ENCODE measurements at places on chromosomes 11 and 22.

GRCh38 chr22:45033136-45033535 lies 23.3 kb upstream of the PHF21B start:
- DNase-seq: no peak

DNA sequence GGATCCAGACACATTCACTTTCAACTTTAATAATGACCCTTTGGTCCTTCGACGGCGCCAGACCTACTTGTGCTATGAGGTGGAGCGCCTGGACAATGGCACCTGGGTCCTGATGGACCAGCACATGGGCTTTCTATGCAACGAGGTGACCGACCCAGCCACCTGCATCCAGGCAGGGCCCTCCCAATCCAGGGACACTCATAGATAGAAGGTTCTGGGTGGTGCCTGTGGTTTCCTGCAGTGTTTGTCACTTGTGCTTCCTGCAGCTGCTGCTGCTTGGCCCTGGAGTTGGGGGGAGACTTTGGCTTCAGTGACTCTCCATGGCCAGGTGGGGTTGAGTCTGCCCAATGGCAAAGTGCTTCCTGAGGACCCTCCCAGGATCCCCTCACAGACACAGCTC lies 7.3 kb downstream of the APOBEC3B start:
- no peak for DNase-seq

DNA sequence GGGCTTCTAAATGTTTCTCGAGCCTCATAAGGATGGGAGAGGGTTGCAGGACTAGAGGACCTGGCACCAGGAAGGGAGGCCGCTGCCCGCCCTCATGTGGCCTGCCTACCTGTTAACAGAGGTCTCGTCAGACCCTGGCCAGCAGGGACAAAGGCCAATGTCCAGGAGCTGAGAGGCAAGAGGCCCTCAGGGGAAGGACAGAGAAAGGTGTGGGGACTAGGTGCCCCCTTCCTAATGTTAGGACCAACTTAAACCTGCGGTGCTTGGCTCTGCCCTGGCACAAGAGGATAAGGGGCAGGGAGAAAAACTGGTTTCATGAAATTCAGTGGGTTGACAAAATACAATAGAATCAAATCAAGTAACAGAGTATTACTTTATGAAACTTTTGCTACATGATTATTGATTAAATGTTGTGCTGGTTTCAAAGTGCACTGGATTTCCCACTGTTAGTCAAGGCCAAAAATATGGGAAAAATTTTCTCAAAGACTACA lies 20.0 kb upstream of the SYT12 start:
- DNase-seq: no peak

DNA sequence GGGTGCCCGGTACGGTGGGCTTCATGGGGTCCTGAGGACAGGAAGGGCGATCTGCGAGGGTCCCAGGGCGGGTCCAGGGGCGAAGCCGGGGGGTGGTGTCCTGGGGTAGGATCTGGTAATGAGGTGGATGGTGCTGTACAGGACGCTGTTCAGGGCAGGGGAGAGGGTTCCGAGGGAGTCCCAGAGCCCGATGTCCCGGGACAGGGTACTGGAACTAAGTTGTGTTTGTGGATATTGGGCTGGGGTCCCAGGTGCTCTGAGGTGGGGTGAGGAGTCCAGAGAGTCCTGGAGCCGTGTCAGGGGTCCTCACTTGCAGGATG lies 426 bp downstream of the LZTR1 start:
- DNase-seq: no peak

DNA sequence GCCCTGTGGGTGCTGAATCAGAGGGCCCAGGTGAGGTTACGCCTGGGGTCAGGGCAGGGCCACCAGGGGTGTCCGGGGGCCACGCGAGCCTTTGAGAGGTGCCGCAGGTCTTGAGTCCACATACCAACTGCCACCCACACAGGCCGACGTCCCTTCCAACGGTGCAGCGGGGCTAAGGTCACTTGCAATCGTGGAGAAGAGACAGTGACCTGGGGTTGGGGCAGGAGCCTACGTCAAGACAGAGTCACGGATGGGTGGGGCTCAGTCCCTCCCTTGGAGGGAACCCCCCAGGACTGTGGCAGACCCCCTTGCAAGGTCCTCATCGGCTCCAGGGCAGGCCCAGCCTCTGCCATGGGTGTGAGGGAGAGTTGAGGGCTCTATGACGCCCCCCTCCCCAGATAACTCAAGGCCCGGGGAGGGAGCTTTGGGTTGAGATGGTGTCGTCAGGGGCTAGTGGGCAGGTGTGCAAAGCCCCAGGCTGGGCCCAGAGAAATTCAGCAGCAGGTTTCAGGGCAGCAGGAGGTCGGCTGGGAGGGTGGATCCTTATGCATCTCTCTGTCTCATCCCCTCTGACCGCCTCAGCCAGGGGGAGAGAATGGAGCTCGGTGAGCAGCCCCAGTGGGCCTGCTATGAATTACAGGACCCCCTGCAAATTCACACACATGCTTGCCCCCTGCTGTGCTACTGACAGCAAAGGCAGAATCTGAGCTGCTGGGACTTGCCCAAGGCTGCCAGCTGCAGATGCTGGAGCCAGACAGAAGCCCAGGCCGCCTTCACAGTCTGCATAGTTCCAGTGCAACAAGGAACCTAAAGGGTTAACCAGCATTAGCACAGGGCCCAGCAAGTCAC lies 60.0 kb downstream of the MYEOV start:
- no peak for DNase-seq

DNA sequence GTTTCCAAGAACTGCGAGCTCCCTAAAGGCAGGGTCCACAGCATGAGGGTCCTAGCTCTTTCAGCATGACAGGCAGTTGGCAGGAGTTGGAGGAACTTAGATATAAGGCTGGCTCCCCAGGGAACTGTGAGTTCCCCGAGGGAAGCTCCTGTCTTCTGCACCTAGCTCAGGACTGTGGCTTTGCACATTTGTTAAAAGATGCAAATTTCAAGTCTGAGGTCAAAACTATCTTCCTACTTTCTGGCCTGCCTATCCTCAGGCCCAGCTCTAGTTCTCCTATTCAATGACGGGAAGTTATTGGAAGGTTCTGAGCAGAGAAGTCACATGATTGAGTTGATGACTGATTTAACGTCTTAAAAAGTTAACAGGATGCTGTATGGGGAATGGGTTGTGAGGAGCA lies 11.7 kb upstream of the UCP3 start:
- no peak for DNase-seq

GRCh38 chr11:113331441-113331840 lies 17.1 kb downstream of the TTC12 start:
- no peak for DNase-seq

DNA sequence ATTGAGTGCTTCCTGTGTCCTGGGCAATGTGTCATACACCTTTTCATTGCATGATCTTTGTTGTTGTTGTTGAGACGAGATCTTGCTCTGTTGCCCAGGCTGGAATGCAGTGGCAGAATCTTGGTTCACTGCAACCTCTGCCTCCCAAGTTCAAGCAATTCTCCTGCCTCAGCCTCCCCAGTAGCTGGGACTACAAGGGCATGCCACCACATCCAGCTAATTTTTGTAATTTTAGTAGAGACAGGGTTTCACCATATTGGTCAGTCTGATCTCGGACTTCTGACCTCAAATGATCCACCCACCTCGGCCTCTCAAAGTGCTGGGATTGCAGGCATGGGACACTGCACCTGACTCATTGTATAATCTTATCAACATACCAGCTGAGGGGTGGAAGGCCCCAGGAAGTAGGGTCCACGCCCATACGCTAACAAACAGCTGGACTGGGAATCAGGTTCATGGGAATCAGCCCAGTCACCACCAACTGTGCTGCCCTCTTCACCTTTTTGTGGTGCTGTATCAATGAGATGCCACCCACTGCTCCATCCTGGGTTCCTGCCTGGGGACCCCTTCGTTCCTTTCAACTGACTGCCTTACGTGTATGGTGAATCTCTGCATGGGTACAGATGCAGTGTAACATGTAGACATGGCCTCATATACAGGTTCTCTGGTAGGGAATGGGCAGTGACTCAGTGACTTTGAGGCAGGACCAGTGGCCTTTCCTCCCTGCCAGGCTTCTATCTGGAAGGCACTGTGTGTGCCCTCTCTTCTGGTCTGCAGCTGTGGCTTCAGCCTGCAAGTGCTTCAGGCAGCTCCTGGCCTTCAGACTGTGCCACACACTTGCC lies 32.5 kb upstream of the YWHAH start:
- no peak for DNase-seq

DNA sequence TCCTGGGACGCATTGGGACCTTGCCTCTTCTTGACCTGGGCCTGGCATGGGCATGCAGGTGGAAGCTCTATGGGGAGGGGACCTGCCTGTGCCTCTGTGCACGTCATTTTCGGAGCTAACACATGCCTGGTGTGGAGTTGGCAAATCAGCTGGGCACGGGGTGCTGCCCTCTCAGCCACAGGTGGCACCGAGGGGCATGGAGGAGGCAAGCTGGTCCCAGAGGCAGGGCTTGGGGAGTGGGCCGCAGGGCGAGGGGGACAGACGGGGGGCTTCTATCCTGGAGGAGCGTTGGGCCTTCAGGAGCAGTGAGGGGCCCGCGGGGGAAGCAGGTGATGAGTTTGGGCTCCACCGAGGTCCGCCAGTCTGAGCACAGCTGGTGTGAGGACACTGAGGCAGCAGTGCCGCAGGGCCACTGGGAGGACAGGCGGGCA lies 362.0 kb downstream of the TBC1D22A start:
- DNase-seq: no peak
